ENCODE measurements at places on chromosomes 7 and 10.

- no peak for DNase-seq
These were observed 44.1 kb downstream of the ZNF33B start for GRCh38 chr10:42594246-42594650.

DNA sequence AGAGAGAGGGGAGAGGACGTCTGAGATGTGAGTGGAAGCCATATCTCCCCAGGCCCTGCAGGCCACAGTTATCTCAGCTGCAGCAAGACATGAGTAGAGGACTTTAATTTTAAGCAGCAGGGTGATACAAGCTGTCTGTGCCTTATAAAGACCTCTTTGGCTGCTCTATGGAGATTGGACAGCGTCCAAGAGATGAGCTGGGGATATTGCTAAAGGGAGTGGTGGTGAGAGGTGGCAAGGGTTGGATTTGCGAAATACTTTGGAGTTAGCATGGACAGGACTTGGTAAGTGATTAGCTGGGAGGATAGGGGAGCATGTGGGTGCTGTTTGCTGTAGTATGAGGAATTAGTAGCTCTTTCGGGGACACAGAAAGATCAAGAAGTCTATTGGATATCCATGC lies 191.8 kb downstream of the CACNB2 start:
- no peak for DNase-seq

DNA sequence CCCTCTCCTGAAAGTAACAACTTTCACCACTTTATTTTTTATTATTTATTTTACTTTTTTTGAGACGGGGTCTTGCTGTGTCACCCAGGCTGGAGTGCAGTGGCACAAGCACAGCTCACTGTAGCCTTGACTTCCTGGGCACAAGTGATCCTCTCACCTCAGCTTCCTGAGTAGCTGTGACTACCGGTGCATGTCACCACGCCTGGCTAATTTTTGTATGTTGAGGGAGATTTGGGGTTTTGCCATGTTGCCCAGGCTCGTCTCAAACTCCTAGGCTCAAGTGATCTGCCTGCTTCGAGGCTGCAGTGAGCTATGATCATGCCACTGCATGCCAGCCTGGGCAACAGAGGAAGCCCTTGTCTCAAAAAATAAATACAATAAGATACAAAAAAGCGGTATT lies 14.9 kb upstream of the SLIT1 start:
- DNase-seq, result no peak

DNA sequence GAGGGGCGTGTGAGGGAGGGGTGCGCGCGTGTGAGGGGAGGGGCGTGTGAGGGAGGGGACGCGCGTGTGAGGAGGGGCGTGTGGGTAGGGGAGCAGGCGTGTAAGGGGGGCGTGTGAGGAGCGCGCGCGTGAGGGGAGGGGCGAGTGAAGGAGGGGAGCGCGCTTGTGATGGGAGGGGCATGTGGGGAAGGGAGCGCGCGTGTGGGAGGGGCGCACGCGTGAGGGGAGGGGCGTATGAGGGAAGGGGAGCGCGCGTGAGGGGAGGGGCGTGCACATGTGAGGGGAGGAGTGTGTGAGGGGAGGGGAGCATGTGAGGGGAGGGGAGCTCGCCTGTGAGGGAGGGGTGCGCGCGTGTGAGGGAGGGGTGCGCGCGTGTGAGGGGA lies 19.1 kb downstream of the MXI1 start:
- DNase-seq, result peak; percentile 76

DNA sequence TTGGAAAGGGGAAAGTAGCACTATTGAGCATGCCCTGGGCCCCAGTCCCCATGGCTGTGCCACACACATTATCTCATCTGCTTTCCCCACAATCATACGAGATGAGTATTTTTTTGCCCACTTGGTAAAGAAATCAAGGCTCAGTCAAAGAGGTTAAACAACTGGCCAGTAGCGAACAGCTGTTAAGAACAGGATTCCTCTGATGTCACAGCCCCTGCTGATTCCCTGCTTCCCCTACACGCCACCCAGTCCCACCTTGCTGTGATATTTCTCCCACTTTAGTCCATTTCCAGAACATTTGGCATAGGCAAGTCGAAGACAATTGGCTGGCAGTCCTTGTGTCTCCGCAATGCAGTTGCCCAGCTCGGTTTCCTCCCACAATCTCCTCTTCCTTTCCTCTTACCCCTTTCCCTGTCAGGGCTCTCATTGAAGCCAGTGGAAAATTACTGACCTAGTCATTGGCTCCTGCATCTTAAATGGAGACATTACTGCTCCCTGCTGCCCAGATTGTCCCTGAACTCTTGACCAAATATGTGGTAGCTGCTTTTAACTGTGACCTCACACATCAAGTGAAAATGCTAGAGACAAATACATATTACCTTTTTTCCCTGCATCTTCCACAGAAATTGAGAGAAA lies 56.5 kb upstream of the EEPD1 start:
- no peak for DNase-seq

- DNase-seq, result no peak
These were observed 107.6 kb downstream of the KCNMA1 start for GRCh38 chr10:77530011-77530410.

DNA sequence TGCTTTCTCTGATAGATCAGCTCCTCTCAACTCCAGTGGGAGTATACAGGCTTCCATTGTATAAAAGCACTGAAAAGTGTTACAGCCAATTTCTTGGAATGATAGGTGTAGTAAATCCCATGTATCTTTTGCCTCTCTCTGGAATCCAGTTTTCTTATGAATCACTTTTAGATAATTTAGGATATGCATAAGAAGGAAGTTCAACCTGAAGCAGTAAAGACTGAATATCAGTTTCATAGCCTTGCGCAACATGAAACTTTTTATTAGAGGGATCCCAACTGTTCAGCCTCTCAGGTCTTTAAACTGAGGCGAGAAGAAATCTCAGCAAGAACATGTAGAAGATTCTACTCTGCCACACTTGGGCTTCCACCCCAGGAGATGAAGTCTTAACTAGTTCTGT lies 280.0 kb downstream of the MALRD1 start:
- no peak for DNase-seq

DNA sequence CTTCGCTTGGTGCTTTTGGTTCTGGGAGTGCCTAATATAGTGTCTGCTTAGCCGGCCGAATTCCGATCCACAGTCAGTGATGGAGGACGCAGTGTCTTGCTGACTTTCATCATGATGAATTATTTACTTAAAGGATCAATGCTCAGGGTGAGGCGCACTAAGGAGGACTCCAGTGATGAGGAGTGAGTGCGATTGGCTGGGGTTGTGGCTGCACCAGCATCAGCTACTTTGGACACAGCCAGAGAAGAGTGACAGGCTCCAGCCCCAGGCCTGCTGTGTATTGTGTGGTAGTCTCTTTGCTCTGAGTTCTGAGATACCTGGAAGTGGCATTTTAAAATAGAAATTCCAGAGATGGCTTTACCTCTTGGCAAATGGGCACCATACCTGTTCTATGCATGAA lies 73.3 kb upstream of the ANLN start:
- no peak for DNase-seq

DNA sequence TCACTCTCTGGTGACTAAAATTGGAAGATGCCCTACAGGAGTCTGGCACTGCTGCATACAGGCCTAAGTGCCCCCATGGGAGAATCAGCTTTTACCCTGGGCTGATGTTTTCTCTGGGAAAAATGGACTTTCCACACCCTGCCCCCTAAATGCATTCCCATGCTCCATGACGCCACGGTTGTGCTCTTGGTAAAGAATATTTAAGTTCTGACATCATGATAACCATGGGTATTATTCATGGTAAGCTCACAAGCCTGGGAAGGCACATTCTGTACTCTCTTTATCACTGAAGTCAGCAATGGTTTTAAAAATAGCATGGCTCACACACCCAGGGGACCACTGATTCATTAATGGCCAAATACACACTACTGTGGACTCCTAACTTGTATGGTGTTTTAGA lies 43.4 kb downstream of the HIPK2 start:
- no peak for DNase-seq

- no peak for DNase-seq
These were observed 1042.0 kb downstream of the GRM8 start for GRCh38 chr7:126210707-126211106.

GRCh38 chr7:112298543-112299100 lies 92.1 kb downstream of the ZNF277 start:
- no peak for DNase-seq

DNA sequence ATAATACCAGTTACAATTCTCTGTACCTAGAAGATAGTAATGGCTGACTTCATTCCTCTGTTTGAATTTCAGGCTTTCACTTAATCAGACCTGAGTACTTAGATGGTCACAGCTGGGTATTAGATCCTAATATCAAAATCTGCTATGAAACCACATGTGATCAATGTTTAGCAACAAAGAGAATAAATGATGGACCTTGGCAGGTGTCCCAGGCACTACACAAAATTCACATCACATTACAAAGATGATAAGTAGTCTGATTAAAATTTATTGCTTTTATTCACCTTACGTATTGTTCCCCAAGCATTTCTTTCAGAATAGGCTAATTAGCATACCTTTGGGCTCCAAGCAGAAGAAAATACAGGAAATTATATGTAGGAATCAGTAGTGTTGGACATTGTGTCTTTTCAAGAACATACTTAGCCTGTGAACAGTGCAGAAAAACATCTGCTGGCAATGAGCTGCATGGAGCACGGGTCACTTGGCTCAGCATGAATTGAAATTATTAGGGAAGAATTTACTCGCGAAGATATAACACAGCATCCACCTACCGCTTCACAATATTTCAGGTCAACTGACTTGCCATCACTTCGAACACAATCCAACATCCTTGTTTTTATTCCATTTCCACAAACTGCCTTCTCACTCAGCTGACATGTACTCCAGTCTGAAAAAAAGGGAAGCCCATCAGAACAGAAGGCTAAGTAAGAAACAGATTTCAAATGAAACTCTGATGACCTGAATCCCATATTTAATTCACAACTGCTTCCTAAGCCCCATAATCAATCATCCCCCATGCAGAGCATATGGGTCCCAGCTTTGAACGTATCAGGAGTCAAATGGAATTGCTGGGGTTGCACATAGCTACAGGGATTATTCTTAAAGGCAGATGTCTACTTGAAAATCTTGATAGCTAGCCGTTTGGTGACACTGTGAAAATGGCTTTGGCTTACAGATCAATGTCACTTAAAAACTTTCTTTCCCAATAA lies 421.0 kb downstream of the THSD7A start:
- no peak for DNase-seq

DNA sequence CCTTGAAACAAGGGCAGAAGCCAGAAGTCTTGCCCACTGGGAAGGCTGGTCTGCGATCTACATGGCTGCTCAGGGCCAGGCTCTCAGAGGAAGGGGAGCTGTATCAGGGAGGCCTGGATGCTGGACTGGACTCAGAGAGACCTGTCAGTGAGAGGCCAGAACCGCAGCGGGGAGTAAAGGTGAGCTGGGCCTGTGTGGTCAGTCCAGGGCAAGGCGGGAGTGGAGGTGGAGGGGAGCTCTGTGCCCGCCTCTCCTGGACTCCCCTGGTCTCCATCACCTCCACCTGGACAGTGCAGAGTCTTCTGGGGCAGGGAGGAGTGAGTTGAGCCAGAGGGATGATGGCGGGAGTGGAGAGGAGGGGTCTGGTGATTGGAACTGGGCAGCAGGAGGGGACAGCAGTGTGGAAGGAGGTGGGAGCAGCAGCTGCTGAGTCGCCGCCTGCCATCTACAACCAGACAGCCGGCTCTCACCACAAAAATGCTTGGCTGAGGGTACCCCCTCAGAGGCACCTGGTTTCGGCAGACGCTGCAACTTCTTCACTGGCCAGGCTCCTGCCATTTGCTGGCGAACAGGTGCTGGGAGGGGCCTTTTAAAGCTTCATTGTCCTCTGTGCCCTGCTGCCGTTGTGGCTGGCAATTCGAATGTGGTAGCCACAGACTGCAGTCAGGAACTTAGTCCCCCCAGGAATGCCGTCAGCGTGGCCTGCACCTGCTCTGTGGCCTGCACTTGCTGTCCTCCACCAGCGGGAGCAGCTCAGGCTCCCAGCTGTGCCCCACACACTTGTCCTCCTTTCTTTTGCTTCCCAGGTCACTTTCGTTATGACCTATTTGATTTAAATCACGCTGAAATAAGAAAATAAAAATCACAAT lies 3.5 kb downstream of the RASSF4 start:
- DNase-seq, result no peak

GRCh38 chr10:60282771-60283353 lies 106.8 kb downstream of the ANK3 start:
- no peak for DNase-seq

- DNase-seq, result no peak
These were observed 194.8 kb downstream of the MAD1L1 start for GRCh38 chr7:2037808-2038522.

GRCh38 chr10:129470103-129470851 lies 3.2 kb downstream of the MGMT start:
- no peak for DNase-seq

- no peak for DNase-seq
These were observed 610.6 kb upstream of the NRP1 start for GRCh38 chr10:33945051-33945450.

DNA sequence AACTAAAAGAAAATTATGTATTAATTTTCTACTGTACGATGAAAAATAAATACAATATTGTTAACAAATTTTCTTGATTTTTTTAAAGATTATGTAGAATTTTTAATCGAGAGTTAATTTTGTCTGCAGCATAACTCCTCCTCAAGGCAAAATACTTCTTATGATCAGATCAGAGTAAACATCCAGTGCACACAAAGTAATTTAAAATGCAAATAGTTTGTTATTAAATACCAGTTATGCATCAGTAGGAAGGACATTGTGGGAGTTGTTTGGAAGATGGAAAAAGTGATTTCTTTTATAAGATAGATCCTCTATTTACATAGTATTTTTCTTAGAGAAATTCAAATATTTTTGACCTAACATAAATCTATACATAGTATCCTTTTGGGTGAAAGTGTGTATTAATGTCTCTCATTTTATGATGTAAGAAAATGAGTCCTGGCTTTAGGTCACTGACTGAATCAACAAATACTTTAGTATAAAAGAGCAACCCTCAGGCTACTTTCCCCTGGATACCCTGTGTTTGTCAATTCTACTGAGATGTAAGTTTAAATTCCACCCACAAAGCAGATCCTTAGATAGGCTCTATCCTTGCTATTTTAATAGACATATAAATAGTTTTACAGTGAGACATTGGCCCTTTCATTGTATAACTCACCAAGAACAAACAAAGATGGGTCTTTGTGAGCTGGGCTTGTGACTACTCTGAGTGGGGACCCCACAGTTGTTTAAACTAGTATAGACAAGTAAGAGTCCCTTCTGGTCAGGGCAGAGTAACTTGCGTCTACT lies 1133.7 kb downstream of the GATA3 start:
- no peak for DNase-seq

GRCh38 chr10:11149807-11150141 lies 132.1 kb downstream of the CELF2 start:
- no peak for DNase-seq

GRCh38 chr10:86878983-86879713 lies 78.3 kb downstream of the MMRN2 start:
- no peak for DNase-seq
